ENCODE measurements at places on chromosomes 13 and 19.

GRCh38 chr19:10422046-10422461, 1.7 kb downstream of the PDE4A start:
- DNase-seq: no peak

- no peak for DNase-seq
These were observed 22.6 kb downstream of the NCAN start for GRCh38 chr19:19234220-19234816.

DNA sequence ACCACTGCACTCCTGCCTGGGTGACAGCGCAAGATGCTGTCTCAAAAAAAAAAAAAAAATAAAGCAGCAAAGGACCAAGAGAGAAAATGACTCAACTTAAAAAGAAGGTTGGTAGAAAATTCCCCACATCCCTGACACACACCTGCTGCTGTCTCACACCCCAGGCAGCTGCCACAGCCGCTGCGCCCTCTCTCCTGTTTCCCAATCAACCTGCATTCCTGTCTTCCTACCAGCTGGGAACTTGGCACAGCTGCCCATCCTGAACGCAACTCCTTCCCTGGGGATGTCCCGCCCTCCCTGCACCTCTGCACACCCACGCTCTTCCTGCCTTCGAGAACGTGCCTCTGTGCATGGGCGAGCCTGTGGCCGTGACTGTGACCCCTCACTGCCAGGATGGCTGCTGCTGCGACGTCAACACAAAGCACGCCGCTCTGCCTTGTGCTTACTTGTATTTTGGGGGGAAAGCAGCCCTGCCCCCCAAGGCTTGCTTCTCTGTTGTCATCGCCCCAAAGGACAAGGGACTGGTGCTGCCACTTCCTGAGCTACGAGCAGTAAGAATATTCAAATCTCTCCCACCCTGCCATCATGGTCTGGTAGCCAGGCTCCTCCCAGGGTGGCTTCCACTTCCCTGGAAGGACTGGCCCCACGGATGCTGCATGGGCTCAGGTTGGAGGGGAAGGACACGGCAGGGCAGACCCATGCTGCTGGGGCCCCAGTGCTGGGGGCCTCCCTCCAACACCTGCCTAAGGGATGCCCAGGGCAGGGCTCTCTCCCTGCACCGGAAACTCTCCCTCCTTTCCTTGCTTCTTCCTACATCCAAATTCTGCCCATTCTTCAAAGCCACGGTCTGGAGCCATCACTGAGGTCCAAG, 20.7 kb downstream of the SH3GL1 start:
- DNase-seq: peak; percentile 28

- no peak for DNase-seq
These were observed 25.3 kb downstream of the POMP start for GRCh38 chr13:28684257-28684656.

GRCh38 chr19:16106121-16106520, 5.6 kb upstream of the RAB8A start:
- no peak for DNase-seq

Measured in stimulated activated CD4-positive, alpha-beta T cell treated with anti-CD3 and anti-CD28 coated beads, Interleukin-4, amount 100 ng/mL, for 4 hours (primary cell).